Activated CD4-positive, alpha-beta T cell treated with anti-CD3 and anti-CD28 coated beads for 36 hours (primary cell): ENCODE measurements at places on chromosomes 11 and 22.

- DNase-seq, result no peak
These were observed 24.6 kb upstream of the ACER3 start for GRCh38 chr11:76835928-76836612.

- no peak for DNase-seq
These were observed 125.4 kb downstream of the LUZP2 start for GRCh38 chr11:24622262-24622661.

- DNase-seq, result no peak
These were observed 15.5 kb upstream of the TAB1 start for GRCh38 chr22:39383841-39384625.

- DNase-seq, result no peak
These were observed 25.5 kb downstream of the SLC5A12 start for GRCh38 chr11:26696330-26696729.

DNA sequence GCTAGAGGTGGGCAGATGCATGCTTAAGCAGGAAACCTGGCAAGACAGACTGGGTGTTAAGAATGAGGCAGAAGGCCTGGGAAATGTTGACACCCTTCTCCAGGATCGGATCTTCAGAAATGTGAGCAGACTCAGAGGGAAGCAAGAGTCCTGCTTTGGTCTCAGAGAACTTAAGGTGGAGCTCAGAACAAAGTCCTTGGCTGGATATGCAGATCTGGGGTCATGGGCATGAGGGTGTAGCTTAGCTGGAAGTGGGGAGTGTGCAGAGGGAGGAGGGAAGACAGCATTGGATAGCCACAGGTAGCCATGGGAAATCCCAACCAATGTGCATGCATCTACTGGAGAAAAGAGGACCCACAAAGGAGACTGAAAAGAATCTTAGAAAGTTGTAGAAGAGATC lies 58.6 kb upstream of the CDON start:
- DNase-seq, result no peak

- DNase-seq, result no peak
These were observed 25.1 kb downstream of the ADAMTS8 start for GRCh38 chr11:130403271-130403804.

DNA sequence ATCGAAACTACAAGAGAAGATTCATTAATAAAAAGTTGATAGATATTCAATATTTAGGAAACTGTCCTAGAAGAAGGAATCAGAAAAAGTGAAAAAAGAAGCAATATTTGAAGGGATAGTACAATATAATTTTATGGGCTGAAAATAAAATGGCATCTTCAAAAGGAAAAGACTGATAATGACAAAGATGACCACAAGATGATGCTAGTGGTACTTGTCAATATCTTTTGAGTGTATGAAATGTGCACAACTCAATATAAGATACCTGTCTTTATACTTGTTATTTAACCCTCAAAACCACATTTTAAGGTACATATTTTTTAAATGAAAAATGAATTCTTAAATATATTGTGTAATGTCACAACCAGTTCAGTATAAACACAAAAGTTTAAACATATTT lies 1059.6 kb upstream of the RAG2 start:
- no peak for DNase-seq

- no peak for DNase-seq
These were observed 72.1 kb upstream of the CD82 start for GRCh38 chr11:44493383-44493782.

DNA sequence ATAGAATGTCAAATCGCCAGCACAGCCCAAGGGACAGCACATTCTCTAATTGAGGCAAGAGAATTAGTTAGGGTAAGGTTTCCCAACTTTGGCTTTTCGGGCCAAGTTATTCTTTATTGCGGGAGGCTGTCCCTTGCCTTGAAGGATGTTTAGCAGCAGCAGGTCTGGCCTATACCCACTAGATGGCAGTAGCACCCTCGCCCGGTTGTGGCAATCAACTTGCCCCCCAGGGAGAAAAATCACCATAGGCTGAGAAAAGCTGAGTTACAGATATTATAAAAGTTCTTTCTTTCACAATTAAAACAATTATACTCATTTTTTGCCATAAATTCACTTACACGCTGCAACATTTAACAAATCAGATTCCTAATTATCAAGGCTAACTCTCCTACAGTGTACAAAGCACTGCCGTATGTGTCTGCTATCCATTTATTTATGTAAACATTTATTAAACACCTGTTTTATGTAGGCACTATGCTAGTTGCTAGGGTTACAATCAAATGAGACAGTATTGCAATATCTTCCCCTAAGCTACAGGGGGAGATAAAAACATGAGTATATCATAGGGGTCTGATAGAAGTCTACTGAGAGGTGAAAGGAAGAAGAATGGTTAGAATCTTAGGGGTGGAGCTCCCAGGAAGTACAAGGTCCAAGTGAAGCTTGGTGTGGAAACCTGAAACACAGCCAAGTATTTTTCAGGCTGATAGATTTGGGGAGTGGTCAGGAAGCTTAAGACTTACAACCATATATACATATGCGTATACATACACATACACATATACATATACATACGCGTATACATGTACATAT lies 452.3 kb downstream of the RAB38 start:
- peak; percentile 21 for DNase-seq

DNA sequence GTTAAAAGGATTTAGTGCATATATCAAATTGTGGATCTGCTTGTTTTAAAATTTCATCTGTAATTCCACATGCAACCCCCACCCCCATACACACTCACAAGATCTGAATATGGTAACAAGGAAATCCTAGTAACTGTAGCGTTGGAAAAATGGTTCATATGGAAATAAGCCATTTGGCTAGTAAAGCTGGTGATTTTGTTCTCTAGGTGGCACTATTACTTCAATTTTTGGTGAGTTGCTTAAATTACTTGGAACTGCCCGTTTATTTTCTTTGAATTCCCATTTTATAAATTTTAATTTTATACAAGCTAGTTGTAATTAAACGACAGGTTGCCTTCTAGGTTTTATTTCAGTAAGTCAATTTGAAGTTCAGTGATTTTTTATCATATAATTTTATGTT lies 5.3 kb downstream of the BDNF start:
- DNase-seq, result no peak

DNA sequence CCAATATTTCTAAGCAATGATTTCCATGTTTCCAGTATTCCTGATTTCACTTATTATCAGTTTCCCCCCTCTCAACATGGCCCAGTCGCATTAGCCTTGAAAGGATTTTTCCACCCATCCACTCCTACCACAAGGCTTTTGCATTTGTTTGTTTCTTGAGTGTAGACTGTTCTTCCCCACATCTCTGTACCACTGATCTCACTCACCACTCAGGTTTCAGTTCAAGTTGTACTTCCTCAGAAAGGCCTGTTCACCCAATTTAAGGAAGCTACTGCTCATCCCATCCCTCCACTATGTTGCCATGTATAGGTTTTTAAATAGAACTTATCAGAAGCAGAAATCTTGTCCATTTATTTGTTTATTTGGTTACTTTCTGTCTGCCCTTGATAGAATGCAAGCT lies 472.3 kb downstream of the FAM181B start:
- no peak for DNase-seq

DNA sequence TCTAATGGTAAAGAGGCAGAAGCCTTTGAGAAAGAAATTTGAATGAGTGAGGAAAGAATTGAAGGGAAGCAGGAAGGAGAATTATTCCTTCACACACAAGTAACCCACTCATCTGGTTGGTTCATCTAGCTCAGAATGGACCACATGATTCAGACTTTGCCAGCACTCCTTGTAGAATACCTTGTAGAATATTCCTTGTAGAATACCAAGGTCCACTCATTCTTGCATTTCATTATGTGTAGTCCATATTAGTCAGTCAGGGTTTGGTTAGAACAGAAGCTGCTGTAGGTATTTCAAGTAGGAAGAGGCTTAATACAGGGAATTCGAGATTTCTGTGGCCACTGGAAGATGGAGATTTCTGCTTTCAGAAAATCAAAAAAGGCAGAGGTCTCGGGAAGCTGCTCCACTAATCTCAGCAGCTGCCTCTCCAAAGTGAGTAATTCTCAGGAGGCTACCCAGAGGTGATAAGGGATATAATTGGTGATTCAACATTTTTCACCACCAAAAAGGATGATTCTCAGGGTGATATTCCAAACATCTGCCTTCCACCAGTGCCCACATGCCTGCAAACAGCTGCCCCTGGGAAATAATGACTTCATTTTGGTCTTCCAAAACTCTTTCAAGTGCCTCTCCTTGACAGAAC lies 329.1 kb downstream of the TMEM135 start:
- no peak for DNase-seq

GRCh38 chr11:69539416-69540117 lies 58.1 kb downstream of the LINC01488 start:
- DNase-seq, result no peak

DNA sequence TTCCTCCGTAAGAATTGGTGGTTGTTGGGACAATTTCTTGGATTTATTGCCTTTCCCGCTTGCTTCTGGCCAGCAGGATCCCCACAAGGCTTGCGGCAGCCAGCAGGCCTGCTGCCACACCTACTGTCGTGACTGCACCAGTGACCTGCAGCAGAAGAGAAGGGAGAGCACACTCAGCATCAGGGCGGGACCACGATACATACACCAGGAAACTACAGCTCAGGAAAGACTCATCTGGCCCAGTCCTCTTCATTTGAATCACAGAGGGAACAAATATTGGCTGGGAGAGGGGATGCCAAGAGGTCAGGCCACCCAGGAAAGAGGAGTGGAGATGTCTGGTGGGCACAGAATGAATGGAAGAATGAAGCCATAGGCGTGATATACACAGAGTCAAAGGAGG lies 10.3 kb downstream of the PLAAT2 start:
- DNase-seq, result no peak

- no peak for DNase-seq
These were observed 9.7 kb upstream of the MALAT1 start for GRCh38 chr11:65489035-65489705.

DNA sequence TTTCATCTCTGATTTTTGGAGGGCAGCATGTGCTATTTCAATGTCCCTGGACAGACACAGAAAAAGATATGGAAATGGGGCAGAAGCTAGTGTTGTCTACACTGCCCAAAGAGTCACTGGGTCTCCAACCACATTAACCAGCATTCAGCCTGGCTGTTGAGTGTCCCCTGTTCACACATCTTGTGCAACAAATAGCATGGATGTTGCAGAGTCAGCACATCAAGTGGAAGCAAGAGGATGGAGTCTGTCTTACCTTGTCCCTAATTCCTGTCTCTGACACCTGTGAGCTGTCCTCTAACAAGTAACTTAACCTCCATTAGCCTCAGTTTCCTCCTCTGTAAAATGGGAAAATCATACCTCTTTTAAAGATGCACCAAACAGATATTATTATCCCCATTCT lies 60.2 kb downstream of the RCN1 start:
- DNase-seq, result no peak

GRCh38 chr11:120027546-120028180 lies 110.2 kb downstream of the TRIM29 start:
- DNase-seq, result no peak

DNA sequence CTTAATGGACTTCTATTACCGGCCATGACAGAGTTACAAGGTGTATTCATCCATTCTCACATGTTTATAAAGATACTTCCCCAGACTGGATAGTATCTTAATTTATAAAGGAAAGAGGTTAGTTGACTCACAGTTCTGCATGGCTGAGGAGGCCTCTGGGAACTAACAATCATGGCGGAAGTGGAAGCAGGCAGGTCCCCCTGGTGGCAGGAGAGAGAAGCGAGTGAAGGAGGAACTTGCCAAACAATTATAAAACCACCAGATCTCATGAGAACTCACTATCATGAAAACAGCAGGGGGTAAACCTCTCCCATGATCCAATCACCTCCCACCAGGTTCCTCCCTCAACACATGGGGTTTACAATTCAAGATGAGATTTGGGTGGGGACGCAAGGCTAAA lies 170.0 kb upstream of the PDGFD start:
- peak; percentile 33 for DNase-seq

DNA sequence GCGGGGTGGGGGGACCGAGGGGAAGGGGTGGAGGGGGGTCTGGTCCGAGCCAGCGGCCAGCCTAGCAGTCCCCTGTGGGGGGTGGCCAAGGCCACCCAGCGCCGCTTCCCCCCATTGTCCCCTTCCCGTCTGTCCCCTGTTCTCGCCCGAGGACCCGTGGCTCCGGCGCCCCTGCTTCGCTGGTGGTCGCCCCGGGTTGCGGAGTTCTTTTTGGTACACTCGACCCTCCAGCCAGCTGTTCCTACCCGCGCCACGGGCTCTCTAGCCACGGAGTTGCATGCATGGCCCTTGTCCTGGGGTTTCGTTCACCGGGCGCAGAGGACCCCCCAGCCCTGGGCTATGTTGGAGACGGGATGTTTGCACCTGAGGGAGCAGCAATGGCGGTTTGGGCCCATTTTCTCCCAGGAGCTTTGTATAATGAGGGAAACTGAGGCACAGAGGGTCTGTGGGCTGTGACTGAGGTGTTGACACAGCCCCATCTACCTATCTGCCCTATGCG lies 489 bp downstream of the RNF214 start:
- peak; percentile 31 for DNase-seq
